ENCODE measurements at places on chromosomes 13 and 19.

GRCh38 chr19:51129716-51130115, 5.0 kb downstream of the SIGLEC9 start:
- no peak for DNase-seq

GRCh38 chr13:27279506-27279905, 8.9 kb downstream of the RASL11A start:
- DNase-seq, result no peak

DNA sequence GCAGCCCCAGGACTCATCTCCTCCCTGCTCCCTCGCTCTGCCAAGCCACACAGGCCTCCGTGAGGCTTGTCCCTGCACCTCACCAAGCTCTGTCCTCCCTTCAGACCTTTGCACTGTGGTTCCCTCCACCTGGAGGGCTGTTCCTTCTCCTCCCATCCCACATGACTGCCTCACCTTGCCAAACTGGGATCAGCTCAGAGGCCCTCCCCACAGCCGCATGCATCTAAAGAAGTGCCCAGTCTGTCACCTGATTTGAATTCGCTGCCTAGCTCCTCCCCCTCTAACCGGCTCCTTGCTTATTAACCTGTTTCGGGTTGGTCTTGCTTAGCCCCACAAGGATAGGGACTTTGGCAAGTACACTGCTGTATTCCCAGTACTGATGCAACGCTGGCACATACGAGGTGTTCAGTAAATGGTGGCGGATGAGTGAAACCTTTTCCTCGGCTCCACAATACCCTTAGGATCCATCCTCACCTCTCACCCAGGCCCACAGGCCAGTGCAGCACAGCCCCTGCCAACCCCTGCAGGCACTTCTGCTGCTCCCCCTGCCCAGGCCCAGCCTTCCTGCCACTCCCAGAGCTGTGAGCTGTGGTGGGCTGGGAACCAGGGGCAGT, 4.4 kb downstream of the AKT2 start:
- DNase-seq, result peak; percentile 47

DNA sequence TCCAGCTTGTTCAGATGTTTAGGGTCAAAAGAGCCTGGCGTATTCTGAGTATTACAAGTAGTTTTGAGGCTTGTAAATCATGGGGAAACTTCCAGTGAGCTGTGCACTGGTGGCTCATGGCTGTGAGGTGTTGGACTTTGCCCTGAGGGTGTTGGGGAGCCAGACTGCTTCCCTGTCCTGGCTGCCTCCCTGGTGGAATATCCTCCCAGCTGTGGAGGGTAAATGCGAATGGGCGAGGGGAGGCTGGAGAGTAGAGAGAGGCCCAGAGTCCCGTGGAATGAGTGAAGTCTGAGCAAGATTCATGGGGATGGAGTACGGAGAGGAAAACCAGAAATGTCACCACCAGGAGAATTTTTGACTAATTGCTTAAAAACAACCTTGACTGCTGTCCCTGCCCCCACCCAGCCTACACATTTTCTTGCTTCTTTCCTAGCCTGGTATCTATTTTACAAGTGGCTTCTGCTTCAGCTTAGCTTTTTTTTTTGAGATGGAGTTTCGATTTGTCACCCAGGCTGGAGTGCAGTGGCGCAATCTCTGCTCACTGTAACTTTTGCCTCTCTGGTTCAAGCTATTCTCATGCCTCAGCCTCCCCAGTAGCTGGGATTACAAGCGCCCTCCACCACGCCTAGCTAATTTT, 3.7 kb downstream of the SNRPA start:
- DNase-seq, result no peak

DNA sequence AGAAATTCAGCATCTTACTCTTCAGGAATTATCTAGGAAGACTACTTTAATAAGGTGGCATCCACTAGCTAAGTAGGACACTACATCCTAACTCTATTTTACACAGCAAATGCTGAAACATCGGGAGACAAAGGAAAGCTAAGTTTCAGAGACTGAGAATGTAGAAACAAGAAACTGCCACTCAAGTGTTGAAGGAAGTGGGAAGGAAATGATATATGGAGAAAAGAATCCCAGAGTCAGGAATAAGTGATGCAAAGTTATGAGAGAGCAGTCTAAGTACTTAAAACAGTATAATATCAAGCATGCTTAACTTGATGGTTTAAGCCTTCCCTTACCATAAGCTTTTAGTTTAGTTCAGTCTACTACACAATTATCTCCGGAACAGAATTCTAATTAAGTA, 52.4 kb downstream of the RBM26 start:
- DNase-seq, result no peak

DNA sequence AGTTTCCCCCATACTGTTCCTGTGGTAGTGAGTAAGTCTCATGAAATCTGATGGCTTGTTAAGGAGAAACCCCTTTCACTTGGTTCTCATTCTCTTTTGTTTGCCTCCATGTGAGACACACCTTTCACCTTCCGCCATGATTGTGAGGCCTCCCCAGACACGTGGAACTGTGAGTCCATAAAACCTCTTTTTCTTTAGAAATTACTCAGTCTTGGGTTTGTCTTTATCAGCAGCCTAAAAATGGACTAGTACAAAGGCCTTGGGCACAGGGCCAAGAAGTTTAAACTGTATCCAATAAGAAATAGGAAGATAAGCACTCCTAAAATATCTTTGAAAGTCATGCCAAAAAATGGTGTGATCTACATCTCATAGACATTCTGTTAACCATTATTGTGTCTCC, 176.9 kb downstream of the TBC1D4 start:
- no peak for DNase-seq

DNA sequence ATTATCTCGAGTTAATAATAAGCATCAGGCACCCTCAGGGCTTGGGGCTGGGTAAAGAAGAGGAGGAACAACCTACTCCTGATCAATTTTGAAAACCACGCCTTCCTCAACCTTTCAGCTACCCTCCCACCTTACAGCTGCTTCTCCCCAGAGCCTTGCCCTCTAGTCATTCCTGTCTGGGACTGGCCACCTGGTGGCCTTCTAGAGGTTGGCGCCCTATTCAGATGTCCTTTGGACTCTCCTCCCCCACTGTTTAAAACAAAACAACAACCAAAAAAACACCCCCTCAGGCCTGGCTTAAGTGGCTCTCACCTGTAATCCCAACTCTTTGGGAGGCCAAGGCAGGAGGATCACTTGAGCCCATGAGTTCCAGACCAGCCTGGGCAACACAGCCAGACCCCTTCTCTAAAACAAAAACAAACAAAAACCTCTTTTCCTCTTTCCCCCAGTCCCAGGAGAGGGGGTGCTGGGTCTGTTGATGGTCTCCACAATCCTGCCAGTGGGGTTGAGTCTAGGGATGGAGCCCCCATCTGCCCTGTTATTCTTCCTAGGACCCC, 62.3 kb downstream of the CCDC70 start:
- no peak for DNase-seq

DNA sequence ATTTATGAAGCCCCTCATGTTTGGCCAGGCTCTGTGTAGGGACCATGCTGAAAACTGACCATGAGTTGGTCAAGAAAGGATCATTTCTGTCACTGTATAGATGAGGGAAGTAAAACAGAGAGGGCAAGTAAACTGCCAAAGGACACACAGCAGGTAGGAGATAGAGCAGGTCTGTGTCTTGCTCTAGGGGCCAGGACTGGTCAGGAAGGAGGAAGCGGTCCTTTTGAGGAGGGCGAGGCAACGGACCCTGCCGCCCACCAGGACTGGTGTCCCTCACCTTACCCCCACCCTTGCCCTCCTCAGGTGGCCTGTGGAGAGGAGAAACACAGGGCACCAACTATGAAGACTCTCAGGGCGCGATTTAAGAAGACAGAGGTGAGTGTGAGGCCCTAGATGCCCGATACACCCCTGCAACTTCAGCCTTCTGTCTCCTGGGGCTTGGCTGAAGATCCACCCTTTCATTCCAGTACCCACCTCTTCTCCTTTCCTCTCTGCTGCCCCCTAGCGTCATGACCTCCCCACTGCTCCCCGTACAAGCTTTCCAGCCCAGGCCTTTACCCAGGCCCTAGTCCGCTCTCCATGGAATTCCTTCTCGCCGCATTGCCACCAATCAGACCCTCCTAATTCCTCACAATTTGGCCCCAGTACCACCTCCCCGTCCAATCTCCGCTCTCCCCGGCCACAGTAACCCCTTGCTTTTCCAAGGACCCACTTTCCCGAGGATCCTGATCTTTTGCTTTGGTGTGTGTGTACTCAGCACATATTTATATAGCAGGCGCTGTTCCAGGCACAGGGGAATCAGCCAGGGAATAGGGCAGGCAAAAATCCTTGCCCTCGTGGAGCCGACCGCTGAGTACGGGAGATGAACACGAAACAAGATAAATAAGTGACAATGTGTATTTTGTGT, 3.9 kb downstream of the ANKRD24 start:
- peak; percentile 64 for DNase-seq

DNA sequence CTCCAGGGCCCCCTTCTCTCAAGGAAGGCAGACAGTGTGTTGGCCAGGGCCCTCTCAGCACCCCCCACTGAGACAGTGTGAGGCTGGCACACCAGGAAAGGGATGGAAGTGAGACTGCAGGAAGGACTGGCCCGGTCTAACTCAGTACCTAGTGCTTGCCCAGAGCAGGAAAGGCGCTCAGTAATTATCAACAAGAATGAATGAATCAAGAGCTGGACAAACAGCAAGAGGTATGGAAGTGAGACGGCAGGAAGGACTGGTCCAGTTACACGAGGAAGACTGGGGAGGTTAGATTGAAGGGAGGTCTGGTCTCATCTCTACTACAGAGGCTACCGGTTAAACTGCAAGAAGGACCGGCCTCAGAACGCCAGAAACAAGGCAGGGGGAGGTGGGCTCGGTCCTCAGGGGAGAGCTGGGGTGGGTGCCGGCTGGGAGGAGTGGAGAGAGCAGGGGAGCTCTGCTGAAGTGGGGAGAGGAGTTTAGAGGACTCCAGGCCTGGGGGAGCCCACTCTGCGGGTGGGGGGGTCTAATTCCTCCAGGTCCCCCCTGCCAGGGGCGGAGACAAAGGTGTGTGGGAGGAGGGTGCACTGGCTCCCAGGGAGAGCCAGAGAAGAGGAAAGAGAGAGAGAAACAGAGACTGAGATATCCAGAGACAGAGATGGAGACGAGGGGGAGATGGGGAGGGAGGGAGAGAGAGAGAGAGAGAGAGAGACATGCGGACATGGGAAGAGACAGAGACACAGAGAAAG, 1.1 kb downstream of the SLC8A2 start:
- no peak for DNase-seq

GRCh38 chr19:30927705-30928104, 421.5 kb downstream of the TSHZ3 start:
- DNase-seq, result no peak

GRCh38 chr13:98521461-98522247, 55.3 kb downstream of the STK24 start:
- no peak for DNase-seq

- DNase-seq, result no peak
Measured at GRCh38 chr13:29674532-29674931, 79.0 kb upstream of the SLC7A1 start.

DNA sequence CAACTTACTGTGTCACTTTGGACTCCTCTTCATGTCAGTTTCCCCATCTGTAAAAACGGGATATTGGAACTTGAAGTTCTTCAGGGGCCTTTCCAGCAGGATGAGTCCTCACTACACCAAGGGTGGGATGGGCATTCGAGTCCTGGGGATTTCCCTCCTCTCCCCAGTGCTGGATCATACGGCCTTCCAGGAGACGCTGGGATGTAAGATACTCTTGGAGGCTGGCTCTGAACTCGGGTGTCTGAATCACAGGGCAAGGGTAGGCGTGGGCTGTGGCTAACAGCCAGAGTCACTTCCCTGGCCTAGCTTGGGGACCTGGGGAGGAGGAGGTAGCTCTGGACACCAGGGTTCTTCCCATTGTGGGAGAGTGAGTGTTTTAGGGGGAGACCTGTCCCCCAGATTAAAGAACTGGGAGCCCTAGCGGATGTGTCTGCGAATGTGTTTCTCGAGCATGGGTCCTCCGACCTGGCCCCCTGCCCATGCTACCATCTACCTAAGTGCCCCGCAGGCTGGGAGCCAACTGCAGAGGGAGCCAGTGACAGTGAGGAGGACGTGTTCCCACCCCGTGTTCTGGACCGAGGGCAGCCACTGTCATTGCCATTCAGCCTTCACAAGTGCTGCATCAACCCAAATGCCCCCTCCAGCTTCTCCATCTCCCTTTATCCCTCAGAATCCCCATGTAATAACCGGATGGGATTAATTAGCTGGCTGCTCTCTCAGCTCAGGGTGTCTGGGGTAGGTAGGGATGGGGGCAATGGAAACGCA, 2.4 kb upstream of the CYTH2 start:
- no peak for DNase-seq

GRCh38 chr13:74987124-74987690, 494.8 kb downstream of the TBC1D4 start:
- DNase-seq, result no peak

- no peak for DNase-seq
Measured at GRCh38 chr13:46759846-46760245, 37.1 kb downstream of the ESD start.

- DNase-seq, result no peak
Measured at GRCh38 chr19:41276231-41276630, 12.1 kb downstream of the HNRNPUL1 start.

DNA sequence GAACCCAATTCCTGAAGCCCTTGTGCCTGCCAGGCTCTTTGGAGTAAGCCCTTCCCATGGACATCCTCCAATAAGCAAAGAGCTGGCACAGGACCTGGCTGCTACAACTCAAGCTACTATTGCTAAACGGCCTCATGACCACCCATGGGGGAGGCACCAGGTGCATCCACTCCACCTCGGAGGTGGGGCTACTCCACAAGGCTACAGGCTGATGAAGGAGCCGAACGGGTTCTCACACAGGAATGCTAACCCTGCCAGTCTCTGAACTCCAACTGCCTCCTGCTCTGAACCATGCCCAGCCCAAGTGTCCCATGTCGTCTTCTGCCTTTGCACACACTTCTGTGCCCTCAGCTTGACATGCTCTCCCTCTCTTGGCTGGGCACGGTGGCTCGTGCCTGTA, 10.0 kb downstream of the SYMPK start:
- DNase-seq, result no peak

Data from left ventricle myocardium inferior (tissue), 1 donor.